Brain pericyte (primary cell): ENCODE measurements at places on chromosomes 1 and 21.

DNA sequence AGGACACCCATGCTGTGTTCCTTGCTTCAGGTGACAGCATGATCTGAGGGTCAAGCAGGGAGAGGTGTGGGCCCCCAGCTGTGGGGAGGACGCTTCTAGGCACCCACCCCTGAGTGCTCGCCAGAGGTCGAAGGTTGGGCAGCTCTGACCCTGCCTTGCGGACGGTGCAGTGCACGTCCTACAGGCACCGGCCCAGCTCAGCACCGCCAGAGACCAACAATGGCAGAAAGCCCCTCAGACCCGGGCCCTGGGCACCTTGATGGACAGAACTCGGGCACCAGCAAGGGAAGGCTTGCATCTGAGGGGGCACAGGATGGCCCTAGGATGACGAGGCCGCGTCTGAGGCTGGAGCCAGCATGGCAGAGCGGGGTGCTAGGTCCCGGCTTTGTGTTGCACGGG is 24.7 kb downstream of the NADK start:
- DNase-seq, result no peak

DNA sequence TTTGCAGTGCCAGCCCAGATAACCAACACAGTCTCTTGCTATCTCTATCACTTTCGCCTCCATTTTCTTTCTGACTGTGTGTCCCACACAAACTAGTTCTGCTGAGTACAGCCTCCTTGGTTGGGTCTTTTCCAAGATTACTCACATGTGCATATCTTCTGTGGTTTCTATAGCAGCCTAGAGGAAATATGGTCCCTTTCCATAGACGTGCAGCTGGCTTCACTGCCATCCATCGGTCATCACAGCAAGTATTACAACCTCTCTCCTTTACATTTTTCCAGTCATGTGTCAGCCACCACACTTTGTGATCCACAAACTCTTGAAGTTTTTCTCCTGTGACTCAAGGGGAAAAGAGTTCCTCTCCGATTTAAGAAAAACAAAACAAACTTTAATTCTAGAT is 893.4 kb upstream of the ADGRL4 start:
- DNase-seq, result no peak

DNA sequence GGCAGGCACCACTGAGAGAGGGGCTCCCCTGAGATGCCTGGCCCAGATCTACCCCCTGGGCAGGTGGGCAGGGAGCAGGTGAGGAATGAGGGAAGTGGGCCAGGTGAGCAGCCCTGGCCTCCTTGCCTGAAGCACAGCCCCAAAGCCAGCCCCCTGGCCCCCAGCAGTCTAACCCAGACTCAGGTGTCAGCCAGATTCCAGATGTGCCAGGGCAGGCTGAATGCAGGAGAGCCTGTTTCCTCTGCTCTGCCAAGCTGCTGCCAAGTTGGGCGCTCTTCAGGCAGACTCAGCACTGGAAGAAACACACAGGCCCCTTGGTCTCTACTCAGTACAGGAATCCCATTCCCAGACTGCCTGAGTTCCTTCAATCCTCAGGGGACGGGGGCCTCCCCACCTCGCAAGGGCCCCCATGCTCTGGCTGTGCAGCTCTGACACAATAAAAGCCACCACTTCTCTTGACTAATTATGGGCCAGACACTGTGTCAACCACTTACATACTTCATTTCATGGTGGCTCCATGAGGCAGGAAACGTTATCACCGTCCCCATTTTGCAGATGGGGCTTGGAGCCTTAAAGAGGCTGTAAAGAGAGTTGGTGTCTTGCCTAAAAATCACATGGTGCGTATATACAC is 20.4 kb downstream of the ARHGEF19 start:
- DNase-seq, result no peak

DNA sequence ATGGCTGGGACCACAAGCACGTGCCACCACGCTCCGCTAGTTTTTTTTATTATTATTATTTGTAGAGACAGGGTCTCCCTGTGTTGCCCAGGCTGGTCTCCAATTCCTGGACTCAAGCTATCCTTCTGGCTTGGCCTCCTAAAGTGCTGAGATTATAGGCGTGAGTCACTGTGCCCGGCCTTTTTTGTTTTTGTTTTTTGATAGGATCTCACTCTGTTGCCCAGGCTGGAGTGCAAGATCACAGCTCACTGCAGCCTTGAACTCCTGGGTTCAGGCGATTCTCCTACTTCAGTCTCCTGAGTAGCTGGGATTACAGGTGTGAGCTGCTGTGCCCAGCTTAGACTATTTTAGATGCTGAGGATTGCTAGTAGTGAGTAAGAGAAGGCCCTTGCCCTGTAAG is 11.8 kb upstream of the RNF11 start:
- no peak for DNase-seq

GRCh38 chr1:150176593-150176992 is 26.9 kb downstream of the PLEKHO1 start:
- DNase-seq, result no peak

DNA sequence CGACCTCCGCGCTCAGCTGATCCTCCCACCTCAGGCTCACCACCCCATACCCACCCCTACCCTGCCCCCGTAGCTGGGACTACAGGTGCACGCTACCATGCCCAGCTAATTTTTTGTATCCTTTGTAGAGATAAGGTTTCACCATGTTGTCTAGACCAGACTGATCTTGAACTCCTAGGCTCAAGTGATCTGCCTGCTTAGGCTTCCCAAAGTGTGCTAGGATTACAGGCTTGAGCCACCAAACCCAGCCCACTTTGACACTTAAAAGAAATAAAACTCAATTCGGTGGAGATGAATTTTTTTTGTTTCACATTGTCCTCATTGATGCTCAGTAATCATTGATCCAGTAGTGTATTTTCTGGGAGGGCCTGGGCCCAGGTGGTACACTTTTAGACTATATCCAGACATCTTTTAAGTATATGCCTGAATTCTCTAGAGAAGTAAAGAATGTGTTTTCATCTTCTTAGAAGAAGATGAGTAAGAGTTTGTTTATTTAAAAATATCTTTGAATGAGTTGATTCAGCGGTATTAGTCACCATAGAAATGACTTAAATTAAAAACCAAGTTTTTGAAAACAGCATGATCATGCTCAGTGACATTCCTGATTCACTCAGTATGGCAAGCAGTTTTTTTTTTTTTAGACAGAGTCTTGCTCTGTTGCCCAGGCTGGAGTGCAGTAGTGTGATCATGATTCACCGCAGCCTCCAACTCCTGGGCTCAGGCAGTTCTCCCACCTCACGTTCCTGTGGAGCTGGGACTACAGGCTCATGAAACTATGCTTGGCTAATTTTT is 57.8 kb downstream of the EPB41 start:
- peak; percentile 30 for DNase-seq

DNA sequence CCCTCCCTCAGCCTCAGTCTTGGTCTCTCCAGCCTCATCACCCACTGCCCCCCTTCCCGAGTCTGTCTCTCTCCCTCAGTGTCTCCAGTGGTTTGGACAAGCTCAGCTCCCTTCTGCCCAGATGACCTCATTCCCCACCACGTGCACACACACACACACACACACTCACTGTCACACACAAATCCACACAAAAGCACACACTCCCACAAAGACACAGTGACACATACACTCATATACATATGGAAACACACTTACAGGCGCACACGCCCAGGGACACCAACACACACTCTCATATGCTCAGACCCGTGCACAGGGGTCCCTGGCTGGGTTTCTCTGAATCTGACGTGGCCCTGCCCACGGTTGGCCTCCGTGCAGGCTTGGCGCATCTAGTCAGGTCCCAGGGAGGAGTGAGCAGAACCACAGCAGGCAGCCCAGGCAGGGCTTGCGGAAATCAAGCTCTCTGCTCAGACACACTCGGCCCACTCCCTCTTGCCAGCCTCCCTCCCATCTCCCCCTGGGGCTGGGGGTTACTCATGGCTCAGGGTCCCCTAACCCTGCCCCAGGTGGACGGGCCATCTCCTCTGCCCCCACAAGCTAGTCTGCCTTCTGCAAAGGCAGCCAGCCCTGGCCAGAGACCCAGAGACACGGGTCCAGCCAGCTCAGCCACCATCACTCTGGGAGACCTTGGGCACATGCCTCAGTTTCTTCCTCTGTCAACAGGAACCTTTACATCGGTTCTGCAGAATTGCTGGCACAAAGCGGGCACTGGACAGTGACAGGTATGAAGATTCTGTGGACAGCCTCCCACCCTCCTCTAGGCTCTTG is 38.5 kb upstream of the FAM131C start:
- no peak for DNase-seq

- DNase-seq, result no peak
These were observed 29.8 kb downstream of the HYI start for GRCh38 chr1:43423672-43424550.

- DNase-seq, result no peak
These were observed 142.0 kb downstream of the CLIC6 start for GRCh38 chr21:34810786-34811185.

GRCh38 chr1:55012661-55013060 is 13.9 kb downstream of the BSND start:
- DNase-seq, result no peak

GRCh38 chr1:151893176-151893924 is 16.0 kb downstream of the THEM4 start:
- no peak for DNase-seq

DNA sequence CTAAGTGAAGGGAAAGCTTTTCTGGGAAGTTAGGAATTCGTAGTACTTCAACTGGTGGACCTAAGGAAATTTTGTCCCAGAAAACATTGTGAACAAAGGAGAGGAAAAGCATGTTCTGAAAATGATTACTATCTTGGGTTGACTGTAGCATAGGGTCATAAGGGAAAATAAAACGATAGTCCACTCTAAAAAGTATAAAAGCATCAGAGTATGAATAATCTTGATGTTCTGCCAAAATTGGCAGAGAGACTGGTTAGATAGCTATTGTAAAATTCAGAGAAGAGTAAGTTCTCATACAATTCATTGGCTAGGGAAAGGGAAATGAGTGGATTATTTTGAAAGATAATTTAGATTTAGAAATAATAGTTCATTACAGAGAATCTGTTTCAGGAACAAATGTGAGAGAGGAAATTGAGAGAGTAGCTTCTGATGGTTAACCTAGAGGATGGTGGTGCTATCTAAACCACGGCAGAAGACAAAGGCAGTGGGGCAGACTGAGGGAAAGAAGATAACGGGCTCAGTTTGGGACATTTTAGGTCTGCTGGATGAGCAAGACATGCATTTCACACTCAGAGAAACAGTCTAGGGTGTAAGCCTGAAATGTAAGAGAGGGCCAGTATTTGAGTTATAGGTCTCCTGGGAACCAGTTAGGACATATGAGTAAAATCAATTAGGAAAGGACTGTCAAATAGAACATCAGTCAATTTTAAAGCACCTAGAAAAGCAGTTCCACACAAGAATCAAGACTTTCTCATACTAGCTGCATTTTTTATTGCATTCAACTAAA is 799.3 kb upstream of the CXADR start:
- no peak for DNase-seq

GRCh38 chr1:59468828-59469428 is 172.0 kb downstream of the FGGY start:
- DNase-seq, result no peak

GRCh38 chr1:25661043-25661815 is 44.6 kb downstream of the MAN1C1 start:
- DNase-seq, result no peak

GRCh38 chr1:182684116-182684828 is at the start of gene RGS8:
Gene RGS8 (minus strand): TSS chr1:182684587. CDS start chr1:182669649, 14,938 bp downstream.
- no peak for DNase-seq

DNA sequence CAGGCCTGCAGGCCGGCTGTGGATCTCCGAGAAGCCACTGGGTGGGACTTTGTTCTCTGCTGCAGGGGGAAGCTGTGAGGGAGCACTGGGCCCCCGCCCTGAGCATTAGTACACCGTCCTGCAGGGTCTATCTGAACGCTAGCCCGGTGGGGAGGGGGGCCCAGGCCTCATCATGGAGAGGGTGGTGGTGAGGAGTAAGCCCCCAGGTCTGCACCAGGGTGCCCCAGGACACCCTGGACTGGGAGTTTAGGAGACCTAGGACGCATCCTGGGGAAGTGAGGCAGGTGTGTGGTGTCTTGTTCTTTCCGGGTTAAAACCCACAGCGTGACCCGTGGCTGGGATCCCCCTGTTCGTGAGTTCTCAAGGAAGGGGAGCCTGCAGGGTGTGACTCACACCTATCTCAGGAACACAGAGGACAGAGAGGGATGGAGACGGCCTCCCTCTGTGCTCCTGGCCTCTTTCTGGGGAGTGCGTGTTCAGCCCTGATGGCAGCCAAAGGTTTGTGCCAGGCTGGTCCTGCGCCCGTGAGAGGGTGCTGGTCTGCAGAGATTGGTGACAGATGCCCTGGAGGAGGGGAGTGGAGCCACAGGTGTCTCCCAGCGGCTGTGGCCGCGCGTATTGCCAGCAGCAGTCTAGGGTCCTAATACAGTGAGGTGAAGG is 44.8 kb downstream of the AGPAT3 start:
- DNase-seq, result no peak

GRCh38 chr1:171623651-171624331 is 1.7 kb downstream of the MYOCOS start:
- DNase-seq, result no peak

DNA sequence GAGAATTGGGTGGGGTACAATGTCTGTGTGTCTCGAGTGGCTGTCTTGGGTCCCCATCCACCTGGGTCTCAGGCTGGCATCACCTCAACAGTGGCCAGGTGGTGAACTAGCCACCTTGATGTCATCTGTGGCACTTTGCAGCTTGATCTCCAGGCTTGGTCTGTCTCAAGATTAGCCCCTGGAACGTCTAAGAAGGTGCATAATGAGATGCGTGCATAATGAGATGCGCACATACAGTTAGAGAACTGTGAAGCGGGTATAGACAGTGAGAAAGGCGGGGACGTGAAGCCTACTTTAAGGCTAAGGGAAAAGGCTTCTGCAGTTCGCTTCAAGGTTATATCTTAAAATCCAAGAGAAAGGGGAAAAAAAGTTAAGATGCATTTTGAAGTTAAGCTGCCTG is 98.7 kb downstream of the WDR4 start:
- DNase-seq, result no peak

- DNase-seq, result no peak
These were observed 23.0 kb upstream of the KCNA10 start for GRCh38 chr1:110541906-110542395.

GRCh38 chr1:1402072-1402900 is 3.2 kb upstream of the CCNL2 start:
- no peak for DNase-seq

- no peak for DNase-seq
These were observed 62.0 kb upstream of the ABCG1 start for GRCh38 chr21:42156690-42157605.

DNA sequence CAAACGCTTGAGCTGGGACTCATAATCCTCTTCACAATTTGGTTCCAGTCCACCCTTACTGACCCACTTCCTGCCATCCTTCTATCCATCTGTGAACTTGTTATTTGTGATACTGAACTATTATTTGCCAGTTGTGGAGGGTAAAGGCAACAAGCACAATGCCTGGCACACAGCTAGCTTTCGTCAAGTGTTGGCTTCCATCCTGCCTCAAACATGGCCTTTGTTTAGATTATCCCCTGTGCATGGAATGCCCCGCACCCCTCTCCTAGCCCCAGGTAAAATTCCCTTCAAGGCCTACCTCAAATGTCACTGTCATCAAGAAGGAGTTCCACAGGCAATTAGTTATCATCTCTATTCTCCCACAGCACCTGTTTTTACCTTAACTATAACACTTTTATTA is 11.4 kb upstream of the CDCA8 start:
- DNase-seq, result no peak

GRCh38 chr1:148318904-148319242 is 164.2 kb downstream of the PPIAL4G start:
- DNase-seq, result no peak

- no peak for DNase-seq
These were observed 203.4 kb downstream of the CRB1 start for GRCh38 chr1:197471248-197471985.

- no peak for DNase-seq
These were observed 60.8 kb downstream of the ITPKB start for GRCh38 chr1:226678251-226678650.
